ENCODE measurements at places on chromosomes 3 and 15.
A peak's percentile ranks its signal among the peaks of the same experiment; 100 is the strongest.

DNA sequence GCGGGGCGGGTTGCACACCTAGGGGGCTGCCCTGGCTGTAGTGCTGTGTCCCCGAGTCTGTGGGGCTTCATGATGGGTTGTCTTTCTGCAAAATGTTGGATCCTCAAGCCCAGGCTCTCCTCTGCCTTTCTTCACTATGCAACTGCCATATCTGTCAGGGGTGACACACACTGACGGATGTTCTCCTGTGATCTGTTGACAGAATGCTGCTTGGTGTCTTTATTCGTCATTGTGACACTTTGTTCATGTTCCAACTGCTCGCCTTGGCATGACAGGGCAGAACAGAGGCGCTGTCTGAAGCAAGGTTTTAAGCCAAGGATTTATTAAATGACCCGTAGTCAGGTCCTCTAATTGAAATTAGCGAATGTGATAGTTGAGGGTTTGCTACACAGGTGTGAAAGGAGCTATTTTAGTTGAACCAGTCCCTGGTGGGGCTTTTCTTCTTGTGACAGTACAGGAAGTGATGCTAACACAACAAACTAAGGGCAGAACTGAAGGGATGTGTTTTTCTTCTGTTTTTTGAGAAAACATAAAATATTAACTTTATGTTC, 173.4 kb downstream of the MCTP2 start:
- DNase-seq = no peak

DNA sequence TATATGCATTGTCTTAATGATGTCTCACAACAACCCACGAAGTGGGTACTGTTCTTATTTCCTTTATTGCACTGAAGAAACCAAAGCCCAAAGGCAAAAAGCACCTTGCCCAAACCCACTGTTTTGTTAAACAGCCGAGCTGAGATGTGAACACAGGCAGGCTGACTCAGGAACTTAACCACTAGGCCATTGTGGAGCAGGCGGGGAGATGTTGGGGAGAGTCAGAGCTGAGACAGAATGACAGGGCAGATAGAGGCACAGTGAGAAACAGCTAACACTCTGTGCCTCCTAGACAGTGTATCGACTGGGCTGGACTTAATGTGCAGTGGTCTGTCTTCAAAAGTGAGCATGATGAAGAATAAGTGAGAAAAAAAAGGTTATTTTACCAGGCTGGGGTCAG, 56.5 kb downstream of the RPLP1 start:
- no peak for DNase-seq

DNA sequence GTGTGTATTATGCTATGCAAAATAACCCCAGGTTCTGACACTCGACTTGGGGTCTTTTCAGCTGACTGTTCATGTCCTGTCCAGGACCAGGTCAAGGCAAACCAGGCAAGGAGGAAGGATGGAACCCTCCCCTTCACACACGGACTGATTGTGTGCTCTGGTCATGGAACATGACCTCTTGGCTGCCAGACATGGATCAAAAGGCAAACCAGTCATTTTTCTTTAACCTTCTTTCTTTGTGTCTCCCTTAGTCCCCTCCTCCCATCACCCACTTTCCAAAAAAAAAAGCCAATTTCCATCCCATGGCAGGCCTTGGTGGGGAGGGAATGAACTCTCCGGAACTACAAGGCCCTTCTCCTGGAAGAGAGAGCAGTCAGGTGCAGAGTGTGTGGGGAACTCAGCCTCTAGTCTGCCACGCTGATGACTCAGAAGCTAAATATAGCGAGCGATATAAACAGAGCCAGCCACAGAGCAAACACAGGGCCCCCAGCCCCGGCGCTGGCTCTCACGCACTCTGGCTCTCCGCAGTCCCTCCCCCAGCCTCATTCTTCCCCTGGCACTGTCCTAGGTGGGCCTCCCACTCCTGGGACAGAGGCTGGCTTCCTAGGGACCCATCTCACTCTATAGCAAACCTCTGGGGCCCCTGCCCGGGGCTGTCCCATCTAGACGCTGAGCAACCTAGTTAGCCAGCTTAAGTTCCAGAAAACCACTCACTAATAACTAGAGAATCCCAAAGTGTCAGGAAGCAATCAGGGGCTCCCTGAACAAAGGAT, 10.0 kb downstream of the BMF start:
- DNase-seq = peak; percentile 49

DNA sequence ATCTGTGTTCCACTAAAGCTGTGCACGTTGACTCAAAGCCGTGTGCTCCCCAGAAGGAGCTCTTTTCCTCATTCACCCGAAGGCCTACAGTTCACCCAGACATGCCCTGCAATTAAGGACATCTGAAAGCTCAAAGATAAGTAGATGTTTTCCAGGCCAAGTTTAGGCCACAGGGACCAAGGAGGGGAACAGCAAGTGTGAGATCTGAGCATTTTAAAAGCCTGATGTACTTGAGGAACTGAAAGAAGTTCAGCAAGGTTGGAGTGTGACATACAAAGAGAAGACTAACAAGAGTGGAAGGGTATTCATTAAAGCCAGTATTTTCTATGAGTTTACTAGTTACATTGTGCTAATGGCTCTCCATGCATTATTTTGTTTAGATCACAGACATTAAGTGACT, 68.0 kb downstream of the CASR start:
- DNase-seq = no peak

GRCh38 chr3:119221779-119222320, 18.8 kb downstream of the B4GALT4 start:
- no peak for DNase-seq

DNA sequence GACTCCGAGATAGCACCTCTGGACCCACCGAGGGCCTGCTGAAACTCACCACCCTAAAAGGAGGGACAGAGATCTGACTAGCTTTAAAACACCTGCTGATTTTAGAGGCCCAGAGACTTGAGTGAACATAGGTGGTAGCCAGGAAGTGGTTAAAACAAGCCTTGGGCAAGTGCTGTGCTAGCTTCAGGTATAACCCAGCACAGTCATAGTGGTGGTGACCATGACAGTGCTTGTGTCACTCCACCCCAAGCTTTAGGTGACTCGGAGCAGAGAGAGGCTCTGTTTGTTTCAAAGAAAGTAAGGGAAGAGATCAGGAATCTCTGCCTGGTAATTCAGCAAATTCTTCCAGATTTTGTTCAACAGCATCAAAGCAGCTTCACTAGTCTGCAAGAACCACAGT, 641.1 kb upstream of the BCHE start:
- DNase-seq = no peak

DNA sequence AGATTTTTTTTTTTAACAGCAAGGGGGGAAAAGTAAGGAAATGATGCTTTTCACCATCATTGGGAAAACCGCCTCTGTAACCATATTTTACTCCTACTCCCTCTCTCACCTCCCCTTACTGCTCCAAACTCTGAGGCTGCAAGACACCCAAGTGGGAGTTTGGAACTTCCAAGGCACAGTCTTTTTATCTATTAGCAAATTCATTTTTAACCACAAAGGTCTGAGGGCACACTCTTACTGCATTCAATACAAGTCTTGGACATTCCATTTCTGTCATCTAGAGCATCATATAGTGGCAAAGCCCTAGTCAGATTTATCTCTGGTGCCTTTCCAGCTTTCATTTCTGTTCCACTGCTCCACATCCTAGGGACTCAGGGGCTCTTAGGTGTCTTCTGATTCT, 13.2 kb downstream of the FAM162A start:
- no peak for DNase-seq

DNA sequence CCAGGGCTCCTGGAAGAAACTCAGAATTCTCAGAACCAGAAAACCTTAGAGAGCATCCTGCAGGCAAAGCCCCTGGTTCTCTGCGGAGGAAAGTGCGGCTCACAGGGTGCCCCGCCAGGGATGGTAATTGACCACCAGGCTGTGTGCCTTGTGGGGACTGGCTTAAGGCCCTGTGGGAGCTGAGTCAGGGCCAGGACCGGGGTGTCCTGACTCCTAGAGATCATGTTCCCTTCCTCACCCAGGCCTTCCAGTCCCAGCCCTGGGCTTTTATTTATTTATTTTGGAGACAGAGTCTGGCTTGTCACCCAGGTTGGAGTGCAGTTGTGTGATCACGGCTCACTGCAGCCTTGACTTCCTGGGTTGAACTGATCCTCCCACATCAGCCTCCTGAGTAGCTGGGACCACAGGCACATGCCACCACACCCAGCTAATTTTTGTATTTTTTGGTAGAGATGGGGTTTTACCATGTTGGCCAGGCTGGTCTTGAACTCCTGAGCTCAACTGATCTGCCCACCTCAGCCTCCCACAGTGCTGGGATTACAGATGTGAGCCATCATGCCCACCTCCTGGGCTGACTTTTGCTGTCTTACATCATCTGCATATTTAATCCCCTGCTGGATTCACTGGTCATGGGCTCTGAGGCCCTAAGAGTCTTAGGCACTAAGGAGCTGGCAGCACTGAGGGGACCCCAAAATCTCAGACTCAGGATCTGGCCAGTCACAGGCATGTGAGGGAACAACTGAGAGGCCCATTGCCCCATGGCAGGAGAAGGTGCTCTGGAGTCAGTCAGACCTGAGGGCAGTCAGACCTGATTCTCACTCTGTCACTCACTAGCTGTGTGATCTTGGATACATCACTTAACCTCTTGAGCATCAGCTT, 20.4 kb upstream of the LAMP3 start:
- no peak for DNase-seq

GRCh38 chr3:48285675-48286074, 44.8 kb downstream of the ZNF589 start:
- no peak for DNase-seq

DNA sequence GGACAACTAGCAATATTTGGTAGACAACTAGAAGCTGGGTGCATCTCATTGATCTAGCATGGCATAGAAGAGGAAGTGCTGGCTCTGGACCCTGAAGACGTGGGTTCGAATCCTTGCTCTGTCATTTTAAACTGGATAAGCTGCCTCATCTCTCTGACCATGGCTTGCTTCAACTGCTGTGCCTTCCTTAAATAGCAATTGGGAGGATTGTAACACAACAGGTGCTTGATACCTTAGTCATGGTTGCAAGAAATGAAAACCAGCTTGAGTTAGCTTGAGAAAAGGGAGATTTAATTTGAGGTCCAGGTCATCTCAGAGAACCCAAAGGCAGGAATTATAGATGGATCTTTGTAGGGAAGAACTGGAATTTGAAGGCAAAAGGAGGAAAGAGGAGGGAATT, 14.8 kb upstream of the RGMA start:
- no peak for DNase-seq

All from HS-5 (cell line).